ENCODE measurements at places on chromosomes 5 and 9.

GRCh38 chr9:106085479-106085878 lies 391.1 kb downstream of the TMEM38B start:
- no peak for DNase-seq

DNA sequence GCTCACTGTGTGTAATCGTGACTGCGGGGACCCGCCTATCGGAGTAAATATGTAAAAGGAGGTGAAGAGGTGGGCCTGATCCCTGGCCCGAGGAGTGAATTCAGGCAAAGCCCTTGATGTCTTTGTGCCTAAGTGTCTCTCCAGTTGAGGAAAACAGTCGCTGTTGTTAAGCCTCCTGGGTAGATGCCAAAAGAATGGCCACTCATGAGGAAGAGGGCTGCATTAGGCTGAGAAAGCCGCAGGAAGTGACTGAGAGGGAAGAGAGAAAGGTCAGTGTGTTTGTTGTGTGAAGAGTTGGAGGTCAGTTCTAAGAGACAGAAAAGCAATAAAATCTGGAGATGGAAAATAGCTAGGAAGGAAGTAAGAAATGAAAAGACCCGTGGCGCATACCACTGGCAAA lies 35.8 kb upstream of the PIP5K1B start:
- no peak for DNase-seq

DNA sequence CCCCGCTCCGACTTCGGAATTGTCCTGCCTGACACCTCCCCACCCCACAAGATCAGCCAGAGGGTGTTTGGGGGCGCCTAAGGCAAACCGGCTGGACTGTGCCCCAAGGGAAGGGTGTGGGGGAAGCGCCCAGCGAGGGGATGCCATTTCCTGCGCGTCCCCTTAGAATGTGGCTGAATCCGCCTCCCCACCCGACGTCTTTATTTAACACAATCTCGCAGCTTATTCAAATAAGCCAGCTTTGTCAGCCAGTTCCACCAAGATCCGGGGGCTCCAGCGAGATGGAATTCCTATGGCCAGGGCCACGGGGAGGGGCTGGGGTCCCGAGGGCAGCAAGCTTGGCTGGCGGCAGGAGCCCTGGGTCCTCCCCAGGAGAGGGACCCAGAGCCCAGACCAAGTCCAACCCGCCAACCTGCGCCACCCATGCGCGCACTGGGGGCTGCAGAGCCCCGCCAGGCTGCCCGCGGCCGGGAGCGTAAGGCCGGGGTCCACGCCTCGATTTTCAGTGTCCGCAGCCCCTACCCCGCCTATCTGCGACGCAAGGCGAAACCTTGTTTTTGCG lies 7.4 kb downstream of the IRX4 start:
- no peak for DNase-seq

DNA sequence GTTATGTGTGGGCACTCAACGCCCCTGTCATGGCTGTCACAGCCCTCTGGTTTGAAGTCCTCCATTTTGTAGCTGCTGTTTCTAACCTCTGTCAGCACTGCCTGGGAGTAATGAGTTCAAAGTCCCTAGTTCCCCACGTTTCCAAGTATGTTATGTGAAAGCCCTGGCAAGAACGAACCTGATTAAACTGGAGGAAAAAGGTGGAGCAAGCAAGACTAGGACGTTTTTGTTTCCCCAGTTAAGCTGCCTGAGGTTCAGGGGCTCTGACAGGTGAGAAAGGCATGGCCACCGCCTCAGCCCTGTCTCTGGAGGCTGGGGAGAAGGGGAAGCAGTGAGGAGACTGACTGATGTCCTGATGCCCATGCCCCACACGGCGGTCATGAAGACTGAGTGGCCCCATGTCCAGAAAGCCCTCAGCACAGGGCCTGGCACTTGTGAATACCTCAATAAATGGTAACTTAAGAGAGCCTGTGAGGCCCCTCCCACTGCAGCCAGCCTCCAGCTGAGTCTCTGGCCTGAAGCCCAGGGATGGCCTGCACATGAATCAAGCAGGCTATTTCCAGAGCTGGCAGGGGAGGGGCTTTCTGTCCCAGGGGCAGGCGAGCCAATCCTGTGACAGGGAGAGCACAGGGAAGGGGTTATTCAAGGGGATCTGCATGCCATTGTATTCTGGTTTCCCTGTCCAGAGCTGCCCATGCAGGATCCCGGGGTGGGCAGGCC lies 61.8 kb downstream of the PFDN1 start:
- no peak for DNase-seq

DNA sequence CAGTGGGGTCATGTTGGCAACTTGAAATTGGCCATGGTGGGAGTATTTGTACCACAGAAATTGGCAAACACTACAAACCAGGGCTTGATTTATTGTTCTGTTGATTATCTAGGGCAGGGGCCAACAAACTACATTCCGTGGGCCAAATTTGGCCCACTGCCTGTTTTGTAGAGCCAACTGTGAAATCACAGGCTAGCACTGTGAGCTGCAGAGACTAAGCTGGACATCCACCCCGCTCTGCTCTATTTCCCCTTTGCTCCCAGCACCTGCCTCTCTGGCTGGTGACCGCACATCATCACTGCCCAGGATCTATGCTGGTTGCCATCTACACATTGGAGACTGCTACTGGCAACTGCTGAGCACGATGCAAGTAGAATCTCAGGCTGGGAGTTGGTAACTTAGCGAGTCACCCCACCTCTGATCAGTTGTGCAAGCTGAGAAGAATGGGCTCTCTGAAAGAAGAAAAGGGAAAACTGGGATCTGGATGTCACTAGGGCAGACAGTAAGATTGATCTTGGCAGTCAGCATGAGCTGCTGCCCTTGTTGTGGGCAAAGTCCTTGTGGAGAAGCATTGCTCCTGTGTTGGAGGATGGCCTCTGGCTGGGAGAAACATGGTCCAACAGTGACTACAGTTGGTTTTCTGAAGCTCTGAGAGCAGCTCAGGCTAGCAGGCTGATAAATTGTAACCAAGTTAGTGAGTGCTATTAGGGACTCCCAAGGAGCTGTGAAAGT lies 144.7 kb upstream of the RAD23B start:
- DNase-seq, result no peak

GRCh38 chr9:108001237-108001636 lies 511.7 kb upstream of the KLF4 start:
- DNase-seq, result peak; percentile 36

GRCh38 chr9:32665101-32665500 lies 29.6 kb upstream of the TAF1L start:
- no peak for DNase-seq

Data from SW480 (cell line).